Head of caudate nucleus (tissue), 42 donors: ENCODE measurements at places on chromosomes 2 and 18.

- DNase-seq = no peak
Measured at GRCh38 chr2:190656301-190656700, 7.4 kb downstream of the NAB1 start.

DNA sequence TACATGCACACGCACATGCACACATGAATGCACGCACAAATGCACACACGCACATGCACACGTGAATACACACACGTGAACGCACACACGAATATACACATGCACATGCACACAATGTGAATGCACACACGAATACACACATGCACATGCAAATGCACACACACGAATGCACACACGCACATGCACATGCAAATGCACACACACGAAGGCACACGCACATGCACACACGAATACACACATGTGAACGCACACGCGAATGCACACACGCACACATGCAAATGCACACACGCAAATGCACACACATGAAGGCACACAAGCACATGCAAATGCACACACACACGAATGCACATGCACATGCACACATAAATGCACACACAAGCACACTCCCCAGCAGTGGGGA lies 68.6 kb upstream of the GPC1 start:
- no peak for DNase-seq

DNA sequence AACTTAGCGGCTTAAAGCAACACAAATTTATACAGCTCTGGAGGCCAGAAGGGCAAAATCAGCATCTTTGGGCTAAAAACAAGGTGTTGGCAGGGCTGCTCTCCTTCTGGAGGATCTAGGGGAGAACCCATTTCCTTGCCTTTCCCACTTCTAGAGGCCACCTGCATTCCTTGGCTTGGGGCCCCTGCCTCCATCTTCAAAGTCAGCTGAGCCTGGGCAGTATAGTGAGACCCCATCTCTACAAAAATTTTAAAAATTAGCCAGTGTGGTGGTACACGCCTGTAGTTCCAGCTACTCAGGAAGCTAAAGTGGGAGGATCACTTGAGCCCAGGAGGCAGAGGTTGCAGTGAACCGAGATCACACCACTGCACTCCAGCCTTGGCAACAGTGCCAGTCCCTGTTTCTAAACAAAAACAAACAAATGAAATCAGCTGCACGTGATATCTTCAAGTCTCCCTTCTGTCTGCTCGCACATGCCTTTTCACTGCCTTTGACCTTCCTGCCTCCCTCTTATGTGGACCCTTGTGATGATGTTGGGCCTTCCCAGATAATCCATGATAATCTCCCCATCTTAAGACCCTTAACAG lies 200.6 kb downstream of the ZFP36L2 start:
- no peak for DNase-seq

GRCh38 chr2:230358305-230358704 lies 31.3 kb downstream of the SP140L start:
- DNase-seq = no peak

- DNase-seq = no peak
Measured at GRCh38 chr18:75809926-75810255, 382.4 kb upstream of the SMIM21 start.

DNA sequence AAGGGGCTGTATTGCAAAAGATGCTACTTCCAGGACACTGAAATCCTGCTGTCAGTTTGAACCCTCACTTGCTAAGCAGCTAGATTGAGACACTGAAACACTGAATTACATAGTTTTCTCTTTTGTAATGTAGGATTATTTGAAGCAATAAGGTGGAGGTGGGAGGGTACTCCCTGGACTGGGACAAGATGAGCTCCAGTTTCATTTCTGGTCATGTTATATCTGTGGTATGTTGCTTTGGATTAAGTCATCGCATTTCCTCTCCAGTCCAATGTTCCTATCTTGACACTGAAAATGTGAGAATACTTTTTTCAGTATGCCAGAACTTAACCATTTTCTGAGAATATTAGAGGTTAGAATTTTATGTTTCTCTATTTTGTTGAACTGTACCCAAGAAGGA lies 426.2 kb upstream of the MEX3C start:
- DNase-seq = no peak

DNA sequence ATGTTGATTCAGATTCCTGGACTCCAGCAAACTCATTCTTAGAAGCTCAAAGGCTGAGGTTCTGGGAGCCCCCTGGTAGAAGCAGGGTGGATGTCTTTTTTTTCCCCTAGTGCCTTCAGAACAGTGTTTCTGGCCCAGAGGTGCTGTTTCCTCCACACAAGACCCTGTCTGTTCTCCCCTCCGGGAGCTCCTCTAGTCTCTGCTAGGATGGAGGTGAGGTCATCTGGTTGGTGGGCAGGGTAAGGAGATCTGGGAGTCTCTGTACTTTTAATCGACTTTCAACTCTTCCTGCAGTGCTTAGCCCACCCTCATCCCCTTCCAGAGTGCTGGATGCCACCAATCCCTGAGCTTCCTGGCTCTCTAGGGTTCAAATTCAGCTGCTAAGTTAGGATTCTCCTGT lies 192.0 kb downstream of the SH3BP4 start:
- DNase-seq = no peak
